ENCODE measurements at places on chromosomes 4 and X.

DNA sequence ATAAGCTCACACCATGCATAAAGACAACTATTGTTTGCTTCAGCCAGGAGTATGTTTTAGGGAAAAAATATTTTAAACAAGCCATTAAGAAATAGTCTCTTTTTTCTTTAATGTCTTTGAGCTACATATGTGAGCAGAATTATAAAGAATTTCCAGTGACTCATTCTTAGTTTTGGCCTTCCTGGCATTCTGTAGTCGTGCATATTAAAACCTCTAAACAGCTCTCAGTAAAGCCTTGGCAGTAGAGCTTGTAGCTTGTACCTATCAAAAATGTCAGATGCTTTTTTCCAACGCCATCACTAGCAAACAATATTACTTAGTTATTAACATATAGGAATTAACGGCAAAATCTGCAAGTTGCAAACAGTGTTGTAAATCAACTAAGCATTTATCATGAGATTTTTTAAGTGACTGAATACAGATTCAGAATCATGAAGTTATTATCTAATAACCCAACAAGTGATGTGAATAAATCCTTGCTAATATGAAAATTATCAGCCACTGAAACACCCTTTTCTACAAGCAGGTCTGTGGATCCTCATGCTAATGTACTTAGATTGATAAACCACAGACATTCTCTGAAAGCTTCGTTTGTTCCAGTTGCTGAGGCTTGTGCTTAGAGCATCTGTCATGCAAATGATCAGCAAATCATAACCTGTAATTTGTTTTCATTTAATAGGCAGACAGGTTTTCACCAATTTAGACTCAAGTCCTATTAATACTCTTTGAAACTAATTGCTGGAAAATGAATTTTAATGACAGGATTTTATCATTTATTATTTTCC is 412.0 kb upstream of the ATOH1 start:
- DNase-seq: no peak

DNA sequence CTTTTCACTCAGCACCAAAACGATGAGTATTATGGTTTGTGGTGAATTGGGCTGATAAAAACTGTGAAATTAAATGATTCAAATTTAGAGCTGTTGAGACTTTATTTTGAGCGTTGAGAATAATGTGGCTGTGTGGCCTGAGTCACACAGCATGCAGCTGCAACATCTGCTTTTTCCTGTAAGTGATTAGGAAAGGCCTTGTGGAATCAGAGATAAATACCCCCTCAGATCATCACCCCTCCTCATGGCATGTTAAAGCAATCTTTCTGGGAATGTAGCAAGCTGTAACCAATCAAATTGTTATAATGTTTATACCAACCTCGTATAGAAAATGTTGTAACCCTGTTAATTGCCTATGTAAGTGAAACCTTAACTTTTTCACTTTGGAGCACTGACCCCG is 90.0 kb upstream of the GRPR start:
- DNase-seq: no peak

GRCh38 chrX:111262086-111262485 is 8.2 kb downstream of the CAPN6 start:
- DNase-seq: no peak

DNA sequence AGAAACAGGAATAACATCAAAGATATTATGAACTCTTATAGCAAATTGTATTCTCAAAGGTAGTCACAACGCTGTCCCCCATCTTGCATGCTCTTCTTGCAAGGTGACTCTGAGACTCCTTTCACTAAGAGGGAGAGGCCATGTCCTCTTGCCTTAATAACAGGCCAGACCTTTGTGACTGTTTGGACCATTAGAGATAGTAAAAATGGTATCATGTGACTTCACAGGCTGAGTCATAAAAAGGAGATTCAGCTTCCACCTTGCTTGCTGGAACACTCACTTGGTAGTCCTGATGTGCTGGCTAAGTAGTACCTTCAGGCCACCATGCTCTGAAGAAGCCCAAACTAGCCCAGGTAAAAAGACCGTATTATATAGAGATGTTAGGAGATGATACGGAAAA is 143.8 kb downstream of the FBXW7 start:
- DNase-seq: no peak

DNA sequence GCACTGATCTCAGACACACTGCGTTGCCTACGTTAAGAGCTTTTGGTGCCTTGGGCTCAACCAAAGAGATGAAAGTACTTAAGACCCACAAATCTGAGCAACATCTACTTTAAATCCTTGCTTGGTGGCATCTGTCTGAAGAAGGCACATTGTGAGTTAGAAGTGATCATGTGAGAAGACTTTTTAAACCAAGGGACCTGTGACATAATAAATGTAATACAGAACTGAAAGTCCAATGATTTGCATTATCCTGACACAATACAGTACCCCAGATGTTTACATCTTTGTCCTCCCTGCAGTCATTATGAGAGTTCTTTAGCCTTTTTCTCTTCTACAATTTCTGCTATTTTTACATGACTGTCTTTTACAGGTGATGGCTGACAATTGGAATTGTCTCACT is 96.7 kb upstream of the FTHL17 start:
- DNase-seq: no peak

DNA sequence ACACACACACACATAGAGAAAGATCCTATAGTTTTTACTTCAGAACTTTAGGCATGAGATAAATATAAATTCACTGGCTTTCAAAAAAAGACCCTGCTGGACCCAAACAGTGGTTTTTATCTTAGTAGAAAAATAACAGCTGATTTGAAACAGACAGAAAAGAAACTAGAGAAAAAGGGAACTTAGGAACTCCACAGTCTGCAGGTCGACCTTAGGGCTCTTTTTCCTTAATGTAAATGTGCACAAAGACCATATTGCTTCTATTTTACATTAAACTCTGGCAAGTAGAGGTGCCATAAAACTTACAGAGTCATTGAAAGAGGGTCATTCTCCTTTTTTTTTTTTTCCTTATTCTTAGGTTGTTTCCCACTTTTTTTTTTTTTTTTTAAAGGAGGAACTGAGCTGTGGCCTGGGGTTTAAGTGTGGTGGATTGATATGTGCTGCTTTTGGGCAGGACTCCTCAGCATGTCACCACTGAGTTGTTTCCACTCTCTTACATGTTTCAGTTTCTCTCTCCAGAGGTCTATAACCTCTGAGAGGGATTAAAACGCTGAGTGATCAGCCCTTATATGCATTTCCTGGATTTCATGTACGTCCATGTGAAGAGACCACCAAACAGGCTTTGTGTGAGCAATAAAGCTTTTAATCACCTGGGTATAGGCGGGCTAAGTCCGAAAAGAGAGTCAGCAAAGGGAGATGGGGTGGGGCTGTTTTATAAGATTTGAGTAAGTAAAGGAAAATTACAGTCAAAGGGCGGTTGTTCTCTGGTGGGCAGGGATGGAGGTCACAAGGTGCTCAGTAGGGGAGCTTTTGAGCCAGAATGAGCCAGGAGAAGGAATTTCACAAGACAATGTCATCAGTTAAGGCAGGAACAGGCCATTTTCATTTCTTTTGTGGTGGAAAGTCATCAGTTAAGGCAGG is 70.8 kb upstream of the PACRGL start:
- DNase-seq: no peak

GRCh38 chr4:173166491-173166890 is 2.1 kb upstream of the GALNT7 start:
- DNase-seq: no peak

- no peak for DNase-seq
Measured at GRCh38 chr4:123244137-123244536, 152.5 kb upstream of the SPRY1 start.

GRCh38 chr4:21709761-21710160 is 238.8 kb downstream of the KCNIP4 start:
- no peak for DNase-seq

DNA sequence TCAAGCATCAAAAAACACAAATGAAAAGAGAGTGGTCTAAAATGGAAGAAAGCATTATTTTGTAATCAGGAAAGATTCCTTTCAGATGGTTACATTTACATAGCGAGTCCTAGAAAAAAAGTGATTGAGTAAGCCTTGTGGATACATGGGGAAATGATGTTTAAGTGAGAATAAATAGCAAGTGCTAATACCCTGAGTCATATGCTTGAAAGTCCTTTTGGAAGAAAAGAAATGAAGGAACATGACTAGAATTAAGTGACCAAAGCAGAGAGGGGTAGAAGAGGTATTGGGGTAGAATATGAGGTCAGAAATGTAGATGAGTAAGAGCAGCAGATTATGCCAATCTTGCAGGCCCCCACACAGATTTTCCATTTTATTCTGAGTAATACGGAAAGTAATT is 814.8 kb upstream of the GRID2 start:
- DNase-seq: no peak

DNA sequence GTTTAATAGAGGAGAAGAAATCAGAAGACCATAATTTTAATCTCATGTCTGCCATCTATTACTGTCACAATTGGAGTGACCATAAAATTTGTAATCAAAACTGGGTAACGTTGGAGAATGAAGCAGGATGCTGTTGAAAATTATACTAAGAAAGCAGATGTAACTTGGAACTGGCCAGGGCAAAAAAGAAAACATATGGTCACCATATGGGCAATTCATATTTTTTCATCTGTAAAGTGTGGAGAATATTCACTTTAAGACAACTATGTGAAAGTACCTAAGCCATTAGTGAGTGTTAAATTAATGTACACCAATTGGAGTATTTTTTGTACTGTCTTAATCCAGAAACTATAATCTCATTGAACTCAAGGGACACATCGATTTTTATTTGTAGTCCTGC is 1008.0 kb downstream of the GLUD2 start:
- no peak for DNase-seq

- DNase-seq: no peak
Measured at GRCh38 chr4:16187455-16187854, 38.8 kb downstream of the TAPT1 start.

DNA sequence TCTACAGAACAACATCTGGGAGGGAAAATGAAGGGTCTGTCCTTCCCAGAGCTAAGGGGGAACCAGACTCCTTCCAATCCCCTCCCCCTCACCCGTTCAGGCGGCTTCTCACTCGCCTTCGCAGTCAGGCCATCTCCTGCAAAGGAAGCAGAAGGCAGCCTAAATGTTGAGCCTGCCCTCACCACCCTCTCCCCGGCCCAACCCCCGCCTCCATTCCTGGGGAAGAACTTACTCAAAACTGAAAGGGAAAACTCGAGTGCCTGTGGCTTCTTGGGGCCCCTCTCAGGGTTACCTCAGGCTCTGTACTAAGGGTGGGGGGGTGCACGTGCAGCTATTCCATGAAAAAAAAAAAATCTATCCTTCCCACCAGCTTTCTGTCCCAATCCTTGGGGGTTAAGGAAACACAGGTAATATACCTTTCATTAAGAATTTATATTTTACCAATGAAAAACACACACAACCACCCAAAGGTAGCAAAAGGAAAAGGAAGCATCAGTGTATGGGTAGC is 2.4 kb downstream of the ZMYM3 start:
- DNase-seq: no peak

GRCh38 chrX:12868747-12869146 is 1.9 kb downstream of the TLR7 start:
- DNase-seq: no peak

- no peak for DNase-seq
Measured at GRCh38 chrX:152165033-152165743, 26.8 kb upstream of the MAGEA10 start.

- DNase-seq: peak; percentile 0
Measured at GRCh38 chrX:135707880-135708279, 5.6 kb upstream of the CT45A1 start.

- DNase-seq: no peak
Measured at GRCh38 chr4:145867406-145867805, 71.2 kb downstream of the ZNF827 start.

DNA sequence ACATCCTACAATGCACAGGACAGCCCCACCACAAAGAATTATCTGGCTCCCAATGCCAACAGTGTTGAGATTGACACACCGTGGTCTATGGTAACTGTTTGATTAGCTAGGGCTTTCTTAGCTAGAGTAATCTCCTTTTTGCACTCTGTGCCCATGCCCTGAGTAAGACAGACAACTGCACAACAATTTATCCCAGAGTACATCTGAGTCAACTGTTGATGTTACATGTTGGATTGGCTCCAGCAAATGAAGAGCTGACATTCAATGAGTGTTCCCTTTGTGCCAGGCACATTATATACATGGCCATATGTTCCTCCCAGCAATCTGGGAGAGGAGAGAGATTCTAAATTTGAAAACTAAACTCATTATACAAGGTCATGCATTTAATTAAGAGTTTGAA is 3.9 kb upstream of the FAM9C start:
- DNase-seq: no peak

GRCh38 chr4:183304067-183304466 is 16.0 kb downstream of the CLDN22 start:
- no peak for DNase-seq

- no peak for DNase-seq
Measured at GRCh38 chrX:102154218-102154860, 1.4 kb downstream of the BEX5 start.

DNA sequence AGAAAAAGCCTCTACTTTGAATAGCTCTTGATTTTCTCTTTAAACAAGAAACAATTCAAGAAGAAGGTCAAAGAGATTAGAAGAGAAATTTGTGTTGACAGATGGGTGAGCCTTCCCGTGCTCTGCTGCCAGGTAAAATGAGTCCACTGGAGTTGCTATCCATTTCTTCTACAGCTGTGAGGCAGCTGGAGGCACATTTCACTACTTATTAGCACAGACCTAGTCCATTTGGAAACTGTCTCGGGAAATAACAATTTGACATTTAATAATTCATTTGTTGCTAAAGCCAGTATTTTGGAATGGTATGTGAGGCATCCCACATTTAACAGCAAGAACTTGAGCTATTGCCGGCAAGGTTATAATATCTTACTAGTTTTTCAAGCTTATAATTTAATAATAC is 396.8 kb upstream of the GRIA3 start:
- no peak for DNase-seq

- DNase-seq: no peak
Measured at GRCh38 chr4:103996064-103996463, 276.3 kb upstream of the TACR3 start.

GRCh38 chrX:57680160-57680559 is at the start of gene NLRP2B:
Gene NLRP2B (minus strand): TSS chrX:57680260.
- DNase-seq: no peak

- no peak for DNase-seq
Measured at GRCh38 chr4:189117426-189117825, 823.2 kb upstream of the FRG1 start.

DNA sequence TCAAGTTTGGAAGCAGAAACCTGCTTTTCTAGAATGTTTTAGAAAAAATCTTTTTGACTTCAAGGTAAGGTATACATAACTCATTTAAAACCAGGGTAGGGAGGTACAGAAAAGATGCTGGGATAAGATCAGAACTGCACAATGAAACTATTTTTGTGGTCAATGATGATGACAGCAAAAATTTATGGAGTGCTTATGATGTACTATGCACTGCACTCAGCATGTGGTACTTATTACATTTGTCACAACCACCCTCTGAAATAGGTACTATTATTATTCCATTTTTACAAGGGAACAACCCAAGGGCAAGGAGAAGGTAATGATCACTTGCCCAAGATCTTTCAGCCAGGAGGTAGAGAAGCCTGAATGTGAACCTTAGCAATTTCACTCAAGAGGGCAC is 8.0 kb downstream of the GPM6B start:
- DNase-seq: no peak

DNA sequence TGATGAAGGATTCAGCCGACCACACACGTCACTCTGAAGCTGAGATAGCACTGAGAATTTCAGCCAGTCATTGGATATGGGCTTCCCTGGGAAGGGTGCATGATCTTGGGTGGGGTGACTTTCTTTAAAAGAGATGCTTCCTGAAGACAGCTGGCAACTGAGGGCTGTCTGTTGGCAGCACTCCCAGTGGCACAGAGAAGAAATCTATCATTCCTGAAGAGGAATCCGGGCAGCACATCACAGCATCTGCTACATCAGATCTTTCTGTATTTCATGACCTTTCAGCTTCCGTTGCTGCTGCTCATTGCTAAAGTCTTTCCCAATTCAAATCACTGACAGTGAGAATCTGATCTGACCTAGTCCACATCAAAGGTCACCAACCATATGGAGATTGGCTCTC is 193.8 kb upstream of the RBPJ start:
- DNase-seq: no peak

Measured in CD4-positive, alpha-beta T cell treated with Interleukin-15 for 4 hours (primary cell).